HS-27A (cell line): ENCODE measurements at places on chromosomes 16 and 17.

DNA sequence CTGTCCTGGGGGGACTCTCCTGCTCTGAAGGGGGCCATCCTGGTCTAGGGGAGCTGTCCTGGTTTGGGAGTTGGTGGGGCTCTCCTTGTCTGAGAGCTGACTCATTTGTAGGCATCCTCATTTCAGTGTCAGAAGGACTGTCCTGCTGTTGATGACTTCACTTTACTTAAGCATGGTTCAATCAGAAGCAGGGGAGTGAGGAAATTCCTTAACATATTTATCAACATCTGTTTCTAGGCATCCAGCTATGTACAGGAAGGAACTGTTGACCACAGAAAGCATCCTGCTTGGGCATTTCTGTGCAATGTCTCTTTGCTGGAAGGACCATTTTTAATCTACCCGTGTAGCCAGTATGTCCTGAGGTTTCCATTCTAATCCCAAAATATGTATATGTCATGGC, 502.7 kb upstream of the HSBP1 start:
- peak; percentile 35 for DNase-seq

DNA sequence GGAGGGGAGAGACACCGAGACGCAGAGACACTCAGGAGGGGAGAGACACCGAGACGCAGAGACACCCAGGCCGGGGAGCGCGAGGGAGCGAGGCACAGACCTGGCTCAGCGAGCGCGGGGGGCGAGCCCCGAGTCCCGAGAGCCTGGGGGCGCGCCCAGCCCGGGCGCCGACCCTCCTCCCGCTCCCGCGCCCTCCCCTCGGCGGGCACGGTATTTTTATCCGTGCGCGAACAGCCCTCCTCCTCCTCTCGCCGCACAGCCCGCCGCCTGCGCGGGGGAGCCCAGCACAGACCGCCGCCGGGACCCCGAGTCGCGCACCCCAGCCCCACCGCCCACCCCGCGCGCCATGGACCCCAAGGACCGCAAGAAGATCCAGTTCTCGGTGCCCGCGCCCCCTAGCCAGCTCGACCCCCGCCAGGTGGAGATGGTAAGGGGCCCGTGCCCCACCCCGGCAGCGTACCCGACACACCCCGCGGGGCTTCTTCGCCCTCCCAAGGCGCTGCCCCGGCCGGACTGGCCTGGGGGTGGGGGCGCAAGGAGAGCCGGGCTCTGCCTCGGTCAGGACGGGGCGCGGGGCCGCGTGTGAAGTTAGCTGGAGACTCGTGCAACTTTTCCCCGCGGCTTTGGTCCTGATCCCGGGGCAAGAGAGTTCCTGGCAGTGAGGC, 427 bp downstream of the PPP1R1B start:
- DNase-seq: no peak

GRCh38 chr17:41406205-41406604, 8.8 kb upstream of the KRT31 start:
- no peak for DNase-seq

DNA sequence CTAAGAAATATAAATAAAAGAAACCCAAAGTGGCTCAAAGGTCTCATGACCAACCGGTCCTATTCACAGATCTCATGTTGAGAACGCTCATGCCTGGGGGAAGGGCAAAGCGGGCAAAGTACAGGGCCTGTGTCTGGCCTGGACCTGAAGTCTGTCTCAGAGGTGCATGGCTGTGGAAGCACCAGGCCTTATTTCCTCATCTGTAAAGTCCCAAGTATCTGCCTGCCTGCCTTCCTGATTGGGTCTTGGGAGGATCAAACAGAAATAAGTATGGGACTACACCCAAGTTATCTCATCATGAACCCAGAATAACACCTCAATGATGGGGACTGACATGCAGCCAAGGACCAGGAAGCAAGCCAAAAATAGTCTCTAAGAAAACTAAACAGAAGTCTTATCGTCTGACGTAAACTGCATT, 14.2 kb downstream of the AXIN2 start:
- no peak for DNase-seq

DNA sequence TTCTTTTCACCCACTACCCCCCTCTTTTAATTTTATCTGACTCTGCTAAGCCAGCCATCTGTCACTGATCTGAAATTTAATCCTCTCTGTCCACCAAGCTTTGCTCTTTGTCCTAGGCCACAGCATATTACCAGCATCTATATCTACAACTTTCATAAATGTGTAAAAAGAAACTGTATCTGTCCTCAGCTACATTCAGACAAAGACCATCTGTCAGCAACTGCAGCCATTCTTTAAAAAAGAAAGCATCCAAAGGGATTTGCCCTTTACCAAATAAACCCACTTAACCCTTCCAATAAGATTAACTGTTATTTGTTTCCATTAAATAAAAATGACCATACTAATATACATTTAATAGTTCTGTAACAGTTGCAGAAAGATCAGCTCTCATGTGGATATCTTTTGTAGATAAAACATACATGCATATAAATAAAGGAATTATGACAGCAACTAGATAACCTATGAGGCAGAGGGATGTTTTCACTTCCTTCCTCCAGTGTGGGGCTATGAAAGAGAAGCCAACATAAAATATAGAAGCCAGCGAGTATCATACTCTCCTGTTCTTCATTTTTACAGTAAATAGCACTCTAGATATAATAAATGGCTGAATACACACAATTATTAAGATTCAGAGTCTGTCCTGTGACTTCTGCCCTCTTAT, 602.5 kb upstream of the SALL1 start:
- DNase-seq: no peak
